ENCODE measurements at places on chromosomes 2 and 18. TPM values are rescaled to one million over a fixed set of nuclear protein-coding genes. Genes with fewer than 3 reads are reported as not detected.

GRCh38 chr2:123717636-123718334 lies 307.3 kb upstream of the CNTNAP5 start:
- no peak for DNase-seq

GRCh38 chr2:155815851-155816250 lies 516.7 kb downstream of the NR4A2 start:
- DNase-seq, result no peak

Gene SLC30A3
- 0.11 TPM for total RNA-seq

- peak; percentile 51 for DNase-seq
Observed at GRCh38 chr2:151973901-151974199, 125.0 kb downstream of the CACNB4 start.

GRCh38 chr2:108215794-108216211 lies 24.0 kb upstream of the SULT1C3 start:
- DNase-seq, result peak; percentile 26

GRCh38 chr2:177595126-177595845 lies 202.7 kb downstream of the AGPS start:
- no peak for DNase-seq

DNA sequence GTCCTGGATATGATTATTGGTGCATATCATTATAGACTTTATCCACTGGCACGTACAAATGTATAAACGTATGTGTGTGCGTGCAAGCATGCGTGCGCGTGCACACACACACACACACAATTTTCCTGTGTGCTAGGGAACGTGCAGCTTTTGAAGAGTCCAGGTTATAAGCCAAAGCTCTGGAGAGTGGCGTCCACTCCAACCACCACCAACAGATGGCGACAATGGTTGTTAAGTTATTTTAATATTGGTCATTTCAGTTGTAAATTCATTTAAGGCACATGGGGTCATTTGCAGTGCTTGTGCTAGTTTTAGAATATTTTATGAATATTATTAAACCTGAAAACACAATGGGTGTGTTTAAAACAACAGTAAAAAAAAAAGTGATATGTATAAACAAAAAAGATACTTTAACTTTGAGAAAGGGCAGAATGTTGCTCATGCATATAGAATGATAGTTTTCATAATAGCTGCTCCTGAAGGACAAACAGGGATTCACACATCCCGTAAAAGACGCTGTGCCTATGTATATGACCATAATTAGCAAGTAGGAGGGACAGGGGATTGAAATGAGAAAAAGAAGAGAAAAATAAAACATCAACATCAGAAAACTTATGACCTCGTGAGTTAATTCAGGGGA lies 124.2 kb upstream of the ITGB6 start:
- DNase-seq, result peak; percentile 44

DNA sequence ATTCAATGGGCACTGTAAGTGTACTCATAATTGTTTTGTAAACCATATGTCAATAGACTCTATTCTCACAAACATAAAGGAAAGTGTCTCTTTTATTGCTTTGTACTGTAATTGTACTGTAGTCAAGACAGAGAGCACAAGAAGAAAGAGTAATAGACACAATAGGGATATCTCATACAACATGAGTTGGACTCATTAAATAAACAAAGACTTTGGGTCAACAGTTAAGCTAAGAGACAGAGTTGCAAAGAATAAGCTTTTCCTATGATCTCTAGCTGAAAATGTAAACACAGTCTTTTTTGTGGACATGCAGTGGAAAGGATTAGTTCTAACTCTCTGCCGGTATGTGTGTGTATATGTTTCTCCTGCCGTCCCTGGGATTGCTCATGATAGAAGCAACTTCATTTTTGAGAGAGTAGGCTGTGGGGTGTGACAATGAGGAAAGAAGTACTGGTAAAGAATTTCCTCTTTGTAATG lies 13.9 kb upstream of the KYNU start:
- no peak for DNase-seq

All from Daoy (cell line).